GM12865 (cell line): ENCODE measurements at places on chromosomes 3 and 15.

DNA sequence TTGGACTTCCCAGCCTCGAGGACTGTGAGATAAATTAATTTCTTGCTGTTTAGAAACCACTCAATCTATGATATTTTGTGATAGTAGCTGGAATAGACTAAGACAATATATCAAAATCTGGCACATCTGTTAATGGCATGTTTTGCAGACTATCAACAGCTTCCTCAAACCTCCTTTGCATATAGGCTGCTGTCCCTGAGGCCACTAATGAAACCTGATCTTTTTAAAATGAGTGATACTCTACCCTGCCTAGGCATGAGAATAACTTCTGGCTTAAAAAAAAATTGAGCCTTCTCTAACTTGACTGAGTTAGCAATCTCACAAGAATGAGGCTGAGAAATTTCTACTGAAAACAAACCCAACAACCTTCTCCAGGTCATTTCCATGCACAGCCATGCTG lies 176.0 kb upstream of the CRBN start:
- DNase-seq, result no peak

DNA sequence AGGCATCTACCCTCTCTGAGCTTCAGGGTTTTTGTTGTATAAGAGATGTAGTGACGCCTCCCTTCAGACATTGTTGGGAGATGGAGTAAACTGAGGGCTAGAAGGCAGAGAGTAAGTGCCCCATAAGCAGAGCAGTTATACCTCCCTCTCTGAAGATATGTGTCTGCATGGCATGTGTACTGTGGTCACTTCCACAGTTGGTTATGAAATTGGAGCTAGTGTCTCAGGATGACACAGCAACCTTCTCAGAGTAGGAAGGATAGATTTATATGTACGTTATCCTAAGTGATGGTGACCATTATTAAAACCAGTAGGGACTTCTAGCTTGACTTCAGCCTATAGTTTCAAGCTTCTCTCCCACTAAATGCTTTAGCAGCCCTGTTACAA lies 17.9 kb downstream of the PXK start:
- DNase-seq, result peak; percentile 31

GRCh38 chr15:67506775-67507747 lies 13.9 kb upstream of the C15orf61 start:
- no peak for DNase-seq

DNA sequence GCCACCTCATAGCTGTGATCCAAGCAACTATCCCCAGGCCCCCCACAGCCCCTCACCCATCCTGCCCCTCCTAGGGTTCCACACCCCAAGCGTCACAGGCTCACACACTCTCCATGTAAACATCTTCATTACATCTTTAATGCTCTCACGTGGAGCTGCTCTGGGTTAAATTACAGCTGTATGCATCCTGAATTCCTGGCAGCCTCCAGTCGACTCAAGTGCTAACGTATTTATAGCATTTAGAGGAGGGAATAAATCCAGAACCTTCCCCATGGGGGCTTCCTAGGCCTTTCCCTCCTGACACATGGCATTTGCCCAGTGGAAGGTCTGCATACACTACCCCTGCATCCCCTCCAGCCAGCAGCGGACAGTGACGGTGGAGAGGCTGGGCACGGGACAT lies 9.6 kb downstream of the C3orf18 start:
- no peak for DNase-seq

GRCh38 chr15:42858540-42858939 lies 62.0 kb downstream of the TTBK2 start:
- DNase-seq, result no peak

GRCh38 chr3:40780925-40781406 lies 256.2 kb downstream of the ZNF621 start:
- DNase-seq, result no peak
